GM12892 (cell line): ENCODE measurements at places on chromosomes 16 and 17.

- no peak for DNase-seq
Observed at GRCh38 chr17:70230850-70231640, 61.7 kb downstream of the KCNJ2 start.

- DNase-seq: no peak
Observed at GRCh38 chr17:38540514-38541045, 65.2 kb downstream of the SRCIN1 start.

GRCh38 chr17:35879773-35880654 is at the start of gene CCL5:
Gene CCL5 (minus strand): TSS chr17:35880360.
- peak; percentile 69 for DNase-seq

GRCh38 chr16:27152121-27152520 is 51.2 kb upstream of the KDM8 start:
- no peak for DNase-seq

DNA sequence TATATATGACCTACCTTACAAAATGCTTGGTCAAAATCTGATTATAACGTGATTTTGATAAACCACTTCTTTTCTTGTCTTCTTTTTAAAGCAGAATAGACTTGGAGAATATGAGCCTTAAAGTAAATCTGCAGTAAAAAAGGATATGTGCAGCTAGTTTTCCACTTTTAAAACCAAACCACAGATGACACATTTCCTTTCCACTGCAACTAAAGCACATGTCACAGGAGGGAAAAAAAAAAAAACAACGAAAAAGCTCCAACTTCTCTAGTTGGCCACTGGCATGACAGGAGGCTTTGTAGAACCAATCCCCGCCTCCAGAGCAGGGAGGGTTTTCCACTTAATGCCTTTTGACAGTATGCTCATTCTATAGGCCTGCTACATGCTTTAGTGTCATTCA is at the start of gene EVI2A:
Gene EVI2A (minus strand): TSS at position 142 of the 400 bp plus-strand sequence. CDS start 2,609 bp downstream, outside the sequence.
- DNase-seq: peak; percentile 13

DNA sequence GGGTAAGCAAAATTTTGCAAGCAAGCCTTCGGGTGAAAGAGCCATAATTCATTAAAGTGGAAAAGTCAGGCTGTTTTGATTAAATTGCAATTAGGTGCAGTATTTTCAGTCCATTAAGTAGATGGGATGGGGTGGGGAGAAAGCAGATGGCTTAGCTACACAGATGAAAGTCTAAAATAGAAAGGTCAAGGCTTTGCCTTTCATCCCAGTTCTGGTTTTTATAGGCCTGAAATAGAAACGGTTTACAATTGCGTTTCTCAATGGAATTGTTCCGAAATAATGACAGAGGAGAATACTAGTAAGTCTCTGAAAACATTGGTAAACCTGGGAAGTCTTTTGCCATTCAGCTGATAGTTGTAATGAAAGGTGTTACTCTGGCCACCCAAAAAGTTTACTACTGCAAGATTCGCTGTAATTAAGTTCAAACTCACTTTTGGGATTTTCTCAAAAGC is 1.5 kb downstream of the PPM1E start:
- no peak for DNase-seq

DNA sequence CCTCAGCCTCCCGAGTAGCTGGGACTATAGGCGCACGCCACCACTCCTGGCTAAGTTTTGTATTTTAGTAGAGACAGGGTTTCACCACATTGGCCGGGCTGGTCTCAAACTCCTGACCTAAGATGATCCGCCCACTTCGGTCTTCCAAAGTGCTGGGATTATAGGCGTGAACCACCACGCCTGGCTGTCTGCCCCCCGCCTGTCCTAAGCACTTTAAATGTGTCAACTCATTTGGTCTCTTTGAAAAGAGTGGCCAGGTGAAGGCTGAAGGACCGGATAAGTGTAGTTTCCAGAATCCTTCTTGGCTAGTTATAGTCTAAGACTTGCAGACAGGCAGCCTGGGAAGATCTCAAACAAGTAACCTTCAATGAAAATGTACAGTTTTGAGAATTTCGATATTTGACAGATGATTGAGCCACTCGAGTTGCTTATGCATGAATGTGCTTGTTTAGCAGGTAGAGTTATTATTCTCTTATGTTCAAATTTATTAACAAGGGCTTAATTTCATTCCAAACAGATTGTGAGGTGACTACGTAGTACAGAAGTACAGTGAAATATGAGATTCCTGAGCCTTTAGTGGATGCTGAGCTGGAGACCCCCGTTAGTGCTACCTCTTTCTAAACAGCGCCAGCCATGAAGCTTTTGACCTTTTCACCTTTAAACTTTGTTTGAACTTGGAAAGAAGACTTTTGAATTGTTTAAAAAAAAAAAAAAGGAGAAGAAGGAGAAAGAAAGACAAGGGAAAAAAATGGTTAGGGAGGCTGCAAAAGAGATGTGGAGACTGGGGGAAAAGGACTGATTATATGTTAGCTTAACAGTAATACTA is 164.4 kb upstream of the TBX2 start:
- DNase-seq: no peak

GRCh38 chr17:74790161-74791058 is 14.3 kb upstream of the NAT9 start:
- DNase-seq: no peak

DNA sequence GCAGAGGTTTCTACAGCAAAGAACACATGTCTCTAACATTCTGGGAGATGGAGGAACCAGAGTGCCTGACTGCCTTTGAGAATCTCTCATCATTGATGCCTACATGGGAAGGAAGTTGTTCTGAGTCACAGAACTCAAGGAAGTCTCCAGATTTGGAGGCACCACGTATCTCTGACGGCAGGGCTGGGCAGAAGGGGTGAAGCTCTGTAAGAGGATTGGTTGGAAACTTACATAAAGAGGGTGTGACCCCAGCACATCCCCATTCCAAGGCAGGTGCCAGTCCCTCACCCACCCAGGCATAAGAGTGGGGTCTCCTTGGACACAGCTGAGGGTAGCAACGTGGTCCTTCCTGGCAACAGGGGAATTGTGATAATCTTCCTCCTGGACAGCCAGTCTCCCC is 17.4 kb downstream of the TNFRSF13B start:
- DNase-seq: no peak

GRCh38 chr16:47848421-47849109 is 307.2 kb downstream of the ABCC12 start:
- DNase-seq: no peak

- no peak for DNase-seq
Observed at GRCh38 chr16:77462894-77463293, 28.1 kb upstream of the ADAMTS18 start.

DNA sequence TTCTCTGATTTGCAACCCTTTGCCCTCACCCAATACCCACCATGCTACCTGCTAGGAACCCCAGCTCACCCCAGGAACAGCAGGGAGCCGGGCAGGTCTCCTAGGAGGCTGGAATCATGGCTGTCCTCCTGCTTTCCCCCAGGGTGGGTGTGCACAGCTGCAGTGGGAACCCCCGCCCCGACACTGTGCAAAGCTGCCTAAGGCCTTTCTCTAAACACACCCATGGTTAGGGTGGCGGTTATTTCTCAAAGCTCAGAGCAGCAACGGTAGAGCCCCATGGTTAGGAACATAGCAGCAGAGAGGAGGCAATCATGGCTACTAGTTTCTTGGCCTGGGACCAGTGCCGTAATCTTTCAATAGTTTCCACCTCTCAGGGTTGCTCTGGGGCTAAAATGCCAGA is 52.2 kb downstream of the ABCC12 start:
- DNase-seq: no peak

DNA sequence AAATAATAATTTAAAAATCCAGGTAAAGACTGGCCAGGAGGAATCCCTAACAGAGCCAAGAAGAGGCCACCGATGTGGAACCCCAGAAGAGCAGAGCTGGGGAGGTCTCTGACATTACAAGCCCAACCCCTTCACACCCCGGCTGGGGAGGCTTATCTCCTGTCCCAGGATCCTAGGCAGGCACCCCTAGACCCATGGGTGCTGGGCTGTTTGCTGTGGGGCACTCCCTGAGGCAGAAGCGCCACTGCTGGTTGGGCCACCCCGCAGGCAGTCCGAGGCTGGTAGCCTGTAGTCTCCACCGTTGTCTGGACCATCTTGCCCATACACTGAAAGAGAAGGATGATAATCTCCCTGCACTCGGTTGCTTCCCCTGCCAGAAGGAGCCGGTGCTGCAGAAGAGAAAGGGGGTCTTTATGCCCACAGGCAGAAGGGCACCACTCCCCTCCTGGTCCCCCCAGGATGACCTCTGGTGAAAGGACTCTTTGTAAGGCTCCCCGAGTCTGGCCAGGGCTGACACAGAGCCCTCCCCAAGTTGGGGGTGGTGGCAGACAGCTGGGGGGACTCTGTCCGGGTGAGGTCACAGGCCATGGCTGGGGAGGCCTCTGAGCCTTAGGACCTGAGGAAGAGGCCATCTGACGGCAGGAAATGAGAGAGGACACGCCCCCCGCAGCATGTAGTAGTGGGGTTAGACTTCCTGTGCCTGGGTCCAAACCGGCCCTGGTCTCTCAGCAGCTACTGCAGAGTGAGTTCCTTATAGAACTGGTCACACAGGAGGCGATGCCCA is 34.2 kb downstream of the CFAP20 start:
- no peak for DNase-seq

GRCh38 chr17:81037026-81037797 is 2.3 kb downstream of the BAIAP2 start:
- no peak for DNase-seq

DNA sequence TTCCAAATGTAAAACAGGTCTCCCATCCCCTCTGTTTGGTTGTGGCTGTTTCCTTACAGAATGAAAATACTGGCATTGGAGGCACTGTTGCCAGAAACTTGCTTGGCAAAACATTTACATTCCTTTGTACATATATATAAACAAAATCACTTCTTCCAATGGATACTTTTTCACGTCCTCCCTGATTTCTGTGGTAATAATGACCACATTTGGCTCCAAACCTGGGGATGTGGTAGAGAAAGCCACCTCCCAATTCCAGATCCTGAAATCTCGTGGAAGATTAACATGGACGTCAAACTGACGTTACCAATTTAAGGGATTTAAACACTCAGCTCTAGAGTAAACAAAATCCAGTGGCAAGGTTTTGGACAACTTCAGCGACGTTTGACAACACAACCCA is 370.8 kb upstream of the ZFHX3 start:
- DNase-seq: no peak
